Putamen (tissue), 1 donor: ENCODE measurements at places on chromosomes 2 and 18.

DNA sequence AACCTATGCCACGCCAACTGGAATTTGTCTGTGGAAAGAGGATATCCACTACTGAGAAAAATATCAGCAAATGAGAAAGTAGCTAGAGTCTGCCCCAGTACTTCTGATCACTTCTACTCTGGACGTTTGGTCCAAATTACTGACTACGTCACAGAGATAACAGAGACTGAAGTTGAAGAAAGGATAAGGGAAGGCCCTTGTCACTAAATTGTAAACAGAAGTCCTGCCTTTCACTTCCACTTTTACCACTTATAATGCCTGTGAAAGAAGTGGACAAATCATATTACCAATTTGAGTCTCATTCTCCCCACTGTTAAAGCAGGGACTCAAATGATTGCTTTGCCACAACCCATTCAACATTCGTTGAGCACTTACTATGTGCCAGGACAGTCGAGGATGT lies 173.9 kb upstream of the ERBB4 start:
- DNase-seq = no peak

GRCh38 chr2:100067784-100068183 lies 74.6 kb downstream of the AFF3 start:
- no peak for DNase-seq

DNA sequence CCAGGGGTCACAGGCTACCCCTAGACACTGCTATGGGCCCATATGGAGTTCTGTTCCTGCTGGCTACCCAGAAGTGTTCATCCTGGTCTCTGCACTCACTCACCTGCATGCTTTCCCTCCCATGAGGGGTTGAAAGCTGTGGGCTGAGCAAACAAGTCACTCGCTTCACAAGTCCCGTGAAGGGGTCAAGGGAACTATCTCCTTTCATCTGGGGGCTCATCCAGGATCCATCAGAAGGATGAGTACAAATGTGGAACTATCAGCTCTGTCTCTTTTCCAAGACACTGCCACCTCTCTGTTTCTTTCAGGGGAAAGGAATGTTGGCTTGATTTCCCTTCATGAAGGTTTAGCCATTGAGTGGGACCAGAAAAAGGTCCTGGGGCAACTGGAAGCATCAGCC lies 21.7 kb downstream of the SULT1C4 start:
- DNase-seq = no peak

- DNase-seq = peak; percentile 58
Measured at GRCh38 chr18:72762515-72763122, 105.2 kb downstream of the NETO1 start.

DNA sequence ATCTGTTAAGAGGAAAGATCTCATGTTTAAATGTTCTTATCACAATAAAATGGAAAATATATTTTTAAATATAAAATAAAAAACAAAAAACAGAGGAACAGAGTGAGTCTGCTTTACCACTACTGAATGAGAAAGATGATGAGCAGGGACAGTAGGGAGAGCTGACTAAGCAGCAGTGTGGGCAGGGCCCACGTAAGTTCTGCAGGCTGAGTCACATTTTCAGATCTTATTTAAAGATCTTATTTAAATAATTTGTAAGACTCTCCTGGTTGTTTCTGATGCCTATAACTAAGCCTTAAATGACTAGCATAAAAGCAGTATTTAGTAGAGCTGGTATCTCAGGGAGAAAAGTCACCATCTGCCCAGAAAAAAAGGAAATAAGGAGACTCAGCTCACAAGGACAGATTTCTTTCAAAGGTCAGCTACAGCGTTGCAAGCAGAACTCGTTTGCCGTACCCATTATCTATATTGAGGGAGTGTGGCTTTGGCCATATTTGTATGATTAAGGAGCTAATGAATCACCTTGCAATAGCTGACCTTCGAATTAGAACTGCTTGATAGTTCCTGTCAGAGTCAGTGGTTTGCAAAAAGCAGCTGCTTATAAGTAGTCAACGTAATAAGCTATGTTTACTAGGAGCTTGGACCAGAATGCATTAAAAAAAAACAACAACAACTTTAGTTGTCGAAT lies 322.1 kb upstream of the CHAC2 start:
- peak; percentile 56 for DNase-seq

DNA sequence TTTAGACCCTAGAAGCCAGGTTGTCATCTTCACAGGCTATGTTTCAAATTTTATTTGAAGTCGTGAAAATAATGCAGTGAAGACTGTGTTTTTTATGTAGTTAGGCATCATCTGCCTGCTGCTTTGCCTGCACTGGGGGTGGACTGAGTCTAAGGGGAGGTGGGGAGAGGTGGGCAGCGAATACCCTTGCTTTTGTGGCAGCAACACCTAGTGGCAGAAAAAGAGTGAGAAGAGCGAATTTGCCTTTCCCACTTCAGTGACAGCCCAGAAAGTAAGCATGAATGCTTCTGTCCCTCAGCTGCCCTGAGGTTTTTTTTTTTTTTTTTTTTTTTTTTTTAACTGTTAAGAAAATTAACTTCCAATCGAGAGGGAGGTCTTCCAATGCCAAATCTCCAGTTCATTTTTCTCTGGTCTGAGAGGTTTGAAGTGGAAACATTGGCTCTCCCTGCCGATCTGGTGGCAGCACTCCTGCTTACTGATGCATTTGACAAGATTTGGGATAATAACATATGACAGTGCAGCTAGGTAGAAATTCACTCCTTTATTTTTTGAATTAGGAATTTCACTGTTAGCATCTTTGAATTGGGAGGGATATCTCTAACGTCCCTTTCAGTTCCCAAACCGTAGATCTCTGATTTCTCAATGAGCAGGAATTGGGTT lies 60.3 kb upstream of the LYPD6B start:
- no peak for DNase-seq

DNA sequence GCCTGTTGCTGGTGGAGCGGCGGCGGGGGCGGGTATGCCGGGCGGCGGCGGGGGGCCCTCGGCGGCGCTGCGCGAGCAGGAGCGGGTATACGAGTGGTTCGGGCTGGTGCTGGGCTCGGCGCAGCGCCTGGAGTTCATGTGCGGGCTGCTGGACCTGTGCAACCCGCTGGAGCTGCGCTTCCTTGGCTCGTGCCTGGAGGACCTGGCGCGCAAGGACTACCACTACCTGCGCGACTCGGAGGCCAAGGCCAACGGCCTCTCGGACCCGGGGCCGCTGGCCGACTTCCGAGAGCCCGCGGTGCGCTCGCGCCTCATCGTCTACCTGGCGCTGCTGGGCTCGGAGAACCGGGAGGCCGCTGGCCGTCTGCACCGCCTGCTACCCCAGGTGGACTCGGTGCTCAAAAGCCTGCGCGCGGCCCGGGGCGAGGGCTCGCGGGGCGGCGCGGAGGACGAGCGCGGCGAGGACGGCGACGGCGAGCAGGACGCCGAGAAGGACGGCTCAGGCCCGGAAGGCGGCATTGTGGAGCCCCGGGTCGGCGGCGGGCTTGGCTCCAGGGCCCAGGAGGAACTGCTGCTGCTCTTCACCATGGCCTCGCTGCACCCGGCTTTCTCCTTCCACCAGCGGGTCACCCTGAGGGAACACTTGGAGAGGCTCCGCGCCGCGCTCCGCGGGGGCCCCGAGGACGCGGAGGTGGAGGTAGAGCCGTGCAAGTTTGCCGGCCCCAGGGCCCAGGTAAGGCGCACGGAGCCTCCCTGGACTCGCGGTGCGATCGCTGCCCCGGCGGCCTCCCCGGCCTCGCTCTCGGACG lies 1.0 kb downstream of the ZCCHC2 start:
- DNase-seq = peak; percentile 42

DNA sequence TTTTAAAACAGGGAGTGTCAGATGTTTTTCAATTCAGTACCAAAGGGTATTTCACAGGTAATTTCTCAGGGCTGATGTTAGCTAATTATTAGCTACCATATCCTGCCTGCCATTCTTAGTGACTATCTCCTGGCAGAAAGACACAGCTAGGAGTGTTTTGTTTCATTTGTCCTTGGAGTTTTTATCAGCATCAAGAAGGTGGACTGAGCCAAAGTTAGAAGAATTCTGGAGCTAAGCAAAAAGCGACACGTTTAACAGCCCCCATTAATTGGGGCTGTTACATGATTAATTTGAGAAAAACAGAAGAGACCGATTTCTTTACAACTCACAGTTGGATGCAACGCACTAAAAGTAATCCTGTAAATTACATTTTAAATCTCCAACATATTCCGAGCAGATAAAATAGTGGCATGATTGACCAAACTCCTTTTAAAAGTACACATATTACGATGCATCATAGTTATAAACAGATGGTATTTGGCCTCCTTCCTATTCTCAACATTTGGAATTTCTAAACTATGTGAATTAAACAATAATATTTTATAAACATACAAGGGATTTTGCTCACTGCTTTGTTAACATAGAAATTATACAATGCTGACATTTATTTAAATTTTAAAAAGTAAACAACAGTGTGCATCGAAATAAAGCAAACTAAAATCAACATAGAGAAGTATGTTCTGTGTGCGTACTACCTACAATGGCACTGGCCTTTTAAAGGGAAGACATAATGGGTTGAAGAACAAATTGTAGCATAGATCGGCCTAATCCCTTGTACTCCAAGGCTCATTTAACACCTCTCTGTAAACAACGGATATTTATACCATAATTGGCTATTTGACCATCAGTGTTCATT lies 585.1 kb downstream of the ZEB2 start:
- DNase-seq = no peak

GRCh38 chr2:39663187-39663930 lies 2.4 kb upstream of the TMEM178A start:
- no peak for DNase-seq

- DNase-seq = no peak
Measured at GRCh38 chr2:191155608-191156071, 4.8 kb upstream of the STAT4 start.

DNA sequence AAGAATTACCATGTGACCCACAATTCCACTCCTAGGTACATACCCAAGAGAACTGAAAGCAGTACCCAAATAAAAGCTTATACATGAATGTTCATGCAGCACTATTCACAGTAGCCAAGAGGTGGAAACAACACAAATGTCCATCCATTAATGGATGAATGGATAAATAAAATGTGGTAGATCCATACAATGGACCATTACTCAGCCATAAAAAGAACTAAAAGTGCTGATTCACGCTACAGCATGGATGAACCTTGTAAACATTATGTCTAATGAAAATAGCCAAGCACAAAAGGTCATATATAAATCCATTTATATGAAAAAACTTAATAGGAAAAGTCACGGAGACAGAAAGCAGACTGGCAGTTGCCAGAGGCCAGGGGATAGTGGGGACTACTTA lies 23.6 kb upstream of the ZFP36L2 start:
- no peak for DNase-seq

GRCh38 chr2:123463886-123464285 lies 561.2 kb upstream of the CNTNAP5 start:
- no peak for DNase-seq
